ENCODE measurements at places on chromosomes 11 and 22.

GRCh38 chr11:45436118-45436517 is 150.0 kb upstream of the SYT13 start:
- no peak for DNase-seq

DNA sequence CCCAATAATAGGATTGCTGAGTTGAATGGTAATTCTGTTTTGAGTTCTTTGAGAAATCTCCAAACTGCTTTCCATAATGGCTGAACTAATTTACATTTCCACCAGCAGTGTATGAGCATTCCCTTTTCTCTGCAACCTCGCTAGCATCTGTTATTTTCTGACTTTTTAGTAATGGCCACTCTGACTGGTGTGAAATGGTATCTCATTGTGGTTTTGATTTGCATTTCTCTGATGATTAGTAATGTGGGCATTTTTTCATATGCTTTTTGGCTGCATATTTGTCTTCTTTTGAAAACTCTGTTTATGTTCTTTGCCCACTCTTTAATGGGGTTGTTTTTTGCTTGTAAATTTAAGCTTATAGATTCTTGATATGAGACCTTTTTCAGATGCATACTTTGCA is 97.4 kb downstream of the FDX1 start:
- no peak for DNase-seq

GRCh38 chr11:44727373-44728287 is 868 bp downstream of the TSPAN18 start:
- DNase-seq = peak; percentile 89

GRCh38 chr22:36928196-36928595 is 14.8 kb downstream of the CSF2RB start:
- DNase-seq = no peak

- peak; percentile 62 for DNase-seq
Observed at GRCh38 chr11:96263238-96263763, 79.7 kb downstream of the MAML2 start.

DNA sequence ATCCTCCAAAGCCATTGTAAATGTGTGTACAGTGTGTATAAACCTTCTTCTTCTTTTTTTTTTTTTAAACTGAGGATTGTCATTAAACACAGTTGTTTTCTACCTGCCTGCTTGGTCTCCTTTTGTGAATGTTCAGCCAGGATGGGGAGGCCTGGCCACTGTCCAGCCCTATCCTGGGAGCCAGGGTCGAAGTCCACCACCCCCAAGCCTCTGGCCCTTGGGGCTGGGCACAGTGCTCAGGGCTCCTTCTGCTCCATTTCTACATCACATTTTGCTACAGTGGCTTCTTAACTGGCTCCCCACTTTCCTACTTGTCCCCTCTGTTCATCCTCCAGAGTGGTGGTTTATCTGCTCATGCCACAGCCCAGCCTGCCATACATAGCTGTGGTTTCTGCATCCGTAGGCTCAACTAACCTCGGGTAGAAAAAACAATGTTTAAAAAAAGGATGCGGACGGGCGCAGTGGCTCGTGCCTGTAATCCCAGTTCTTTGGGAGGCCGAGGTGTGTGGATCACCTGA is 2.5 kb upstream of the SMARCB1 start:
- DNase-seq = no peak

DNA sequence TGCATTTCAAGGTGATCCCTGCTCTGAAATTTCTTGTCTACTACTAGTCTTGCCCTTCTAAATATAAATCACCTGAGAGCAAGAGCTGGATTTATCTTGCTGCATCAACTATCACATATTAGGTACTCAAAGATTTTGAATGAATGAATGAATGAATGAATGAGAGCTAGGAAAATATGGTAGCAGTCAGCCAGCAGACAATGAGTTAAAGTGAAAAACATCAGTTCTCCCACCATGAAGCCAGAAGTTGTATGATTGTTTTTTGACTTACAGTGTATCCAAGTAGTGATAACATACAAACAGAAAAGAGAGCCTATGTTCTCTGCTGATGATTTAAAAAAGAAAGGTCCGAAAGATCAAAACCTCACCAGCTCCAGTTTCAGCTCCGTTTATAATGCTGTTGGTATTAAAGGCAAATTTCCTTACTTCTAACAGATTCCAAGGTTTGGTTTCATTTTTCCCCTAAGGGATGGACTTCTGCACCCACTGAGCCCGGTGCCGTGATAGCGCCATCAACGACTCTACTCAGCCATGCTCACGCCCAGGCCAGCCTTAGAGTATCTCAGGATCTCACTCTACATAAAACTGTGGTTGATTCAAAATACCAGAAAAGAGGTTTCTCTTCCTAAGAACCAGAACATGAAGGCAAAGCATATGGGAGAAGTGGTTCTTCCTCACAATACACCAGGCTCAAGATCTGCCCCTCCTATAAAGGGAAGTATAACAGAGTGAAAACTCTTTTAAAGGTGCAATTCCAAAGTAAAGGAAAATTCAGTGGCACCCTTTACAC is 92.0 kb downstream of the SGSM3 start:
- no peak for DNase-seq

DNA sequence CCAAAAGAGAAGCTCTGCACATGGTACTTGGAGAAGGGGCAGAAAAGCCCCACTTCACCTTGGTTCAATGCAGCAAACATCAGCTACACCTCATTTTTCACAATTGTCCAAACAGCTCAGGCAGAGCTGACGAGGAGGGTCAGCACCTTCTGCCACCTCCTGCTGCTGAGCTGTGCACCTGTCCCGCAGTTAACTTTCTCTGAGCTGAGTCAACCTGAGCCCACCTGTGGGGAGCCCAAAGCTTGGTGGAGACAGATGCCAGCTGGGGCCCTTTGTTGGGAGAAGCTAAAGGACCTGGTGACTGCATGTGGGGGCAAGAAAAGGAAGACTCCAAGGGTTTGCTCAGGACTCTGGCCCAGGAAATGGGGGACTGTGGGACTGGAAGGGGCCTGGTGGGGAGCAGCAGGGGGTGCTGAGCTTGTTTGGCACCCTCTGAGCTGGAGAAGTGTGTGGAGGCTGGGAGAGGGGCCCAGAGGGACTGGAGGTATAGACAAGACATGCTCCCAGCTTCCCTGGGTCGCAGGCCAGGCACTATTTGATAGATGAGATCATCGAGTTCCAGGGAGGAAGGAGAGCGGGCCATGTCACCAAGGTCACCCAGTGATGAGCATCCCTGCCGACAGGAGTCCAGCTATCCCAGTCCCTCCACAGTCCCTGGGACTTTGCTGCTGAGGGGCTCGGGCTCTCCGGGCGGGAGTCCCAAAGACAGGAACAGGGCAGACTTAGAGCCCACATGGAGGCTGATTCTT is 53.5 kb downstream of the KCNJ4 start:
- DNase-seq = no peak

DNA sequence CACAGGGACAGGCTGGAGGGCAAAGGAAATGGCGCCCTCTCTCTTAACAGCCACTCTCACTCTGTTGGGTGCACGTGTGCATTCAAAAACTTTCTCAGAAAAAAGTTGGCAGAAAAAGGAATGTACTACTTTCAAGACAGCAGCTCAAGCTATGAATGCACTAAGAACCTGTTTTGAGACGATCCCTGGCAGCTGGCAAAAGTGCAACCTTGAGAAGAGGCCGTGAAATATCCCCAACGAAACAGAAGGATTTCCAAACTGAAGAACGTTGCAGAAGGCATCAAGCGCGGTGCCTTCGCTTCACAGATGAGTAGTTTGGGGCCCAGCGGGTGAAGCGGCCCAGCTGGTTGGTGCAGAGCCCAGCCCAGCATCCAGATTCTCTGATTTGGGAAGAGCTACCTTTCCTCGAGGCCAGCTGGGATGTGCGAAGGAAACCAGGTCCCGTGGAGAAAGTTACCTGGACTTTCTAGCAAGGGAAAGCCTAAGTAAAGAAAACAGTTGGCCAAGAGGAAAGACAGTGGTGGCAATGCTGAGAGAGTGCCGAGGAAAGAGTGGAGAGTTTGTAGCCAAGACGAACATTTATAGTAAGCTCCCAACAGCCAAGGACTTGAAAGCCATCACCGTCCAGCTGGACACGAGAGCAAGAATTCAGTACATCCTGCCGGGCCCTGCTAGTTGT is 16.3 kb downstream of the IFT27 start:
- DNase-seq = no peak

GRCh38 chr11:13016415-13016814 is 7.3 kb downstream of the RASSF10 start:
- DNase-seq = no peak

DNA sequence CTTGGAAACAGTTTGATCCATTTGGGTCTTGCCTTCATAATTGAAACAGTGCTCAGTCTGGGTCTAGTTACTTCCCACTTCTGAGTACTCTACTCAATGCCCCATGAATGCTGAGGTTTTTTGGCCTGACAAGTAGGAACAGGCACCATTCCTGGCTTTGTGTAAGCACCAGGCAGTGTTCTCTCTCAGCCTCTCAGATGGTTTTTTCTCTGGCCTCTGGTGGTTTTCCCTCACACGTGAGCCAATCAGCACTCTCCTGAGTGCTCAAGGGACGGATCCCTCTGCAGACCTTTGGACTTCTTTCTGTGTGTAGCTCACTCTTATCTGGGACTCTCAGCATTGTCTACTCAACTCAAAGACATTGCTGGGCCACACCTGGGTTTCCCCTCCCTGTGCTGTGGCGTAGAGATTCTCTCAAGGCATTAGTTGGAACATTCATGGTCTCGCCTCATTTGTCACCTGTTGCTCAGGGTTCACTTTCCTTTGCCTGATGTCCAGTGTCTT is 21.3 kb downstream of the SIK2 start:
- no peak for DNase-seq

DNA sequence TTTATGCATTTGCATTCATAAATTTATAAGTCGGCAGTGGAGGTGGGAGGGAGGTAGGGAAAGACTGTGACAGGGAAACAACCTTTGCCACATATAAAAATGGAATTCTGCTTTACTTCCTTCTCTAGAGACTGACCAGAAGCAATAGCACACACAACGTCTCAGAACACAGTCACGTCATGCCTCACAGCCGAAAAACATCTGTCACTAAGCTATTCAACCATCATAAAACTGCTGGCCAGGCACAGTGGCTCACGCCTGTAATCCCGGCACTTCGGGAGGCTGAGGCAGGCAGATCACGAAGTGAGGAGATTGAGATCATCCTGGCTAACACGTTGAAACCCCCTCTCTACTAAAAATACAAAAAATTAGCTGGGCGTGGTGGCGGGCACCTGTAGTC is 101.0 kb upstream of the CHRM4 start:
- DNase-seq = no peak

- DNase-seq = no peak
Observed at GRCh38 chr11:68695531-68695930, 11.2 kb downstream of the GAL start.

- no peak for DNase-seq
Observed at GRCh38 chr11:114291842-114292680, 4.1 kb upstream of the NNMT start.

DNA sequence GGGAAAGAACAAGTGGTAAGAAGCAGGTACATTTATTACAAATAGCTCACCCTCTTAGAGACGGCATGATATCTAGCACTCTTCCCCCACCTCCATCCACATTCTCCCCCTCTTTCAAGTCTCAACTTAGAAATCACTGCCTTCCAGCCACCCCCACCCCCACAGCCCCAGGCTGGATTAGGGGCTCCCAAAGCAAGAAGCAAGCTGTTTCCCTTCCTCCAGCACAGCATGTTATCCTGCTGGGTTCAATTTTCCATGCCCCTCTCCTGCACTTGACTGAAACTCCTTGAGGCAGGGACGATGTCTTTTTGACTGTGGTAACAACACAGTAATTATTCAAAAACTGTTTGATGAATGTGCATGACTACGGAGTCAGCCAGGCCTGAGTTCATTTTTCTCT is 350.7 kb downstream of the LARGE1 start:
- no peak for DNase-seq

GRCh38 chr11:92399705-92400104 is 175.1 kb downstream of the FAT3 start:
- DNase-seq = no peak

DNA sequence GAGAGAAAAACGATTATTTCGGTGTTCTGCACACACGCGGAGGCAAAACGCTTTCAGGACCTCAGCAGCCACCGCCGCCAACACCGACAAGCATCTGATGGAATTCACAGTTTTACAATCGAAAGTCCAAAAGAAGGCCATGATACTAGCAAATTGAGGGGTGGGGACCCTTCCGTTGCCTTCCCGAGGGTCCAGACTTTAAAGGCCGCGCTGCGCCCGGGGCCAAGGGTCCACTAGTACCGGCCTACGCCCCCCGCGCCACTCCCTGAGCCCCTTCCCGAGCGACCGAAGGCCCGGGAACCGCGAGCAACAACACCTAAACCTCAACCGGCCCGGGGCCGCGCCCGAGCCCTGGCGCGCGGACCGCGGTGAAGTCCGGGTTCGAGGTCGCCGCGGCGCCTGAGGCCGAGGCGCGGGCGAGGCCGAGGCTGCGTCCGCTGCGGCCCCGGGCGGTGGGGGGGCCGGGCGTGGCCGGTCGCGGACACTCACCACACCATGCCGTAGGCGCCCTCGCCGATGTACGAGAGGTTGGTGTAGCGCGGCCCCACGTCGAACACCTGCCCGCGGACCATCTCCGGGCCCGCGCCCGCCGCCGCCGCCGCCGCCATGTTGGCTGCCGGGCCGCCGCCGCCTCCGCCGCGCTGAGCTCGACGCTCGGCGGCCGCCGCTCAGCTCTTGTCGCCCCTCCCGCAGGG is 465 bp downstream of the MAPK1 start:
- DNase-seq = no peak

GRCh38 chr11:34647131-34647530 is 26.2 kb downstream of the EHF start:
- no peak for DNase-seq

- DNase-seq = no peak
Observed at GRCh38 chr11:18599739-18600230, at the start of gene MISFA. Gene MISFA (plus strand): TSS chr11:18599789. CDS start chr11:18599929, 140 bp downstream.

GRCh38 chr11:13338019-13338426 is 60.4 kb downstream of the BMAL1 start:
- DNase-seq = peak; percentile 39

DNA sequence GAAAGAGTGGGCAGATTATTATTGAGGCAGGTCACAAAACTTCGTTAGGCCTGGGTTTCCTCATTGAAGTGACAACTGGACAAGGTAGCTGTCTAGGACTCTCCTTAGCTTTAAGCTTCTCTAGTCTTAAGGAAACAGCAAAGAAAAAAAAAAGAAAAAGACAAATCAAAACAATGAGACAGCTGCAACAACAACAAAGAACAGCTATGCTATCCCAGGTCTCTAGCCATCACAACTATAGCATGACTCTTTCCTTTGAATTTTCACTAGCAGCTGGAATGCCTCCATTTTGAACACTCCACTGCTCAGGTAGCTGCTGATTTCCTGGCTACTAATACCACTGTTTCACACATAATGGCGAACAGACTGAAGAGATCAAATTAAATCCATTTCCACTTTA is 302.4 kb upstream of the SORL1-AS1 start:
- no peak for DNase-seq

Data from HTR-8/SVneo (cell line).